ENCODE measurements at places on chromosomes 7 and 10.
A peak's percentile ranks its signal among the peaks of the same experiment; 100 is the strongest.

- peaks cover 25% of the 10 kb centered on the region for H3K4me1 ChIP-seq
- H3K27me3 ChIP-seq: no peaks in the 10 kb centered on the region
- no peak overlapping the region for H3K4me3 ChIP-seq
- H3K27ac ChIP-seq: peak overlapping the region; percentile 78
Observed at GRCh38 chr10:93437946-93438612, 44.1 kb downstream of the MYOF start.

- no peaks in the 10 kb centered on the region for H3K36me3 ChIP-seq
- no peak for DNase-seq
- H3K27me3 ChIP-seq: no peaks in the 10 kb centered on the region
- no peaks in the 10 kb centered on the region for H3K4me1 ChIP-seq
Observed at GRCh38 chr7:85287106-85287825, 100.4 kb upstream of the SEMA3D start.

DNA sequence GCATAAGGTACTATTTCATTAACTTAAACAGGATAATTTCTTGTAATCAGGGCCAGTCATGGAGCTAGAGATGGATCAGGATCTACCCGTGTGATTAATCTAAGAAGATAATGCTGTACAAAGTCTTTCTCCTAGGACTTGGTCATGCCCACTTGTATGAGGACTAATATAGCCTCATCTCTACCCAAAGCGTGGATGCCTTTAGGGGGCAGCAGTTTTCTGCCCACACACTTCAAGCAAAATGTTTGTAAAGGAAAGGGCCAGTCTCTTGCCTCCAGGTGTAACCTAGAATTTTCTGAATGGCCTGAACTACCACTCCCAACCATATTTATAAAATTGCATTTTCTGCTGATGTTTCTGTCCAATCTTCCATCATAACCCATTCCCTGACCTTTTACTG is 764.0 kb upstream of the IGFBP3 start:
- H3K4me1 ChIP-seq: no peaks in the 10 kb centered on the region
- DNase-seq: no peak
- no peaks in the 10 kb centered on the region for H3K36me3 ChIP-seq
- no peak overlapping the region for H3K4me3 ChIP-seq
- H3K27ac ChIP-seq: no peak overlapping the region

- H3K4me1 ChIP-seq: peaks cover 7% of the 10 kb centered on the region
- no peak for DNase-seq
Observed at GRCh38 chr10:113610631-113611601, 52.9 kb downstream of the NRAP start.

DNA sequence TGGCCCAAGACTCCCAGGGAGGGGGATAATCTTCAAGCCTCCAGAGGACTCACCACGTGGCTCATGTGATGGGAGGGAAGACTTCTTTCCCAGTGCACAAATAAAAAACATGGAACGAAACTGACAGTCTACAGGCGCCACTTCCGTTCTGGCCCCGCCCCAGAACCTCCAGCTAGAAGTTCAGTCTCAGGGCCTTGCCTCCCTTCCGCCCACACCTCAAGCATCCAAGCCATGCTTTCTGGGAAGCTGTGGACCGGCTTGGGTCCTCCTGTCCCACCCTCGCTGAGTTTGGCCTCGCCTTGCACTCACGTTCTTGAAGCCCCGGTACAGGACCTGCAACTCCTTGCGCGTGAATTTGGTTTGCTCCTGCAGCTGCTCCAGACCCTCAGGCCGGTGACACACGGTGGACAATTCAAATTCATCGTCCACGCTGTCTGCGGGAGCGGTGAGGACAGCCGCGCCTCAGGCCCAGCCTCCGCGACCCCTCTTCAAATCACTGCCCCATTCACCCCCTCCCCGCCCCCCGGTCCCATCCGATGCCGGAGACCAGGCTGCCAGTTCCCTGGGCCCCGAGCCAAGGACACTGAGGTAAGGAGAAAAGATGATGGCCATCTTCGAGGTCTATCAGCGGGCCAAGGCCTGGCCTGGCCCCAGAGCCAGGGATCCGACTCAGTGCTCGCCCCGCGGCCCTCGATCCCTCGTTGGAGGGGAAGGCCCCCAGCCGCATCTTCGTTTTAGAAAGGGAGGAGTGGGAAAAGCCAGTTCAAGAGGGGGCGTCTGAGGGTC is 10.7 kb upstream of the OGA start:
- H3K27me3 ChIP-seq: no peaks in the 10 kb centered on the region
- no peak overlapping the region for H3K4me3 ChIP-seq
- no peak overlapping the region for H3K27ac ChIP-seq
- peaks cover 15% of the 10 kb centered on the region for H3K4me1 ChIP-seq

GRCh38 chr10:112503643-112504042 is 56.6 kb downstream of the VTI1A start:
- no peaks in the 10 kb centered on the region for H3K27me3 ChIP-seq
- no peaks in the 10 kb centered on the region for H3K36me3 ChIP-seq
- H3K4me1 ChIP-seq: peaks cover 9% of the 10 kb centered on the region

DNA sequence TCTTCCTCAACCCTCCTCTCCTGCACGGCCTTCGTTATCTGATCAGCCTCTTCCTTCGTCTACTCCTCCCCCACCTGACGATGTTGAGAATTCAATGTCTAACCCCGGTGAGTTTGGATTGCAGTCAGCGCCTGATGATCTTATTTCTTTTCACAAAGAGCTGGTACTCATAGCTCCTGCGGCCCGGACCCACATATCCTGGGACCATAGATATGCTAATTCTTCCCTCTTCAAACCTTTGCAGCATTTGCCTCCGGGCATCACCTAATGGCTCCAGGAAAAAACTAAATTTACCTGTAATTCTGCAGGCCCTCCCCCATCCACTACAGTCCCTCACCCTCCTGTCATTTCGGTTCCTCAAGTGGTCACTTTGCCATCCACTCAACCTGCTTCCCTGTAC is 12.4 kb upstream of the DDC start:
- no peak for DNase-seq
- H3K27ac ChIP-seq: no peak overlapping the region
- no peak overlapping the region for H3K4me3 ChIP-seq
- H3K27me3 ChIP-seq: no peaks in the 10 kb centered on the region
- H3K4me1 ChIP-seq: no peaks in the 10 kb centered on the region

Data from neuronal stem cell (in vitro differentiated cells).